ENCODE measurements at places on chromosomes 2 and 18.

- no peak for DNase-seq
These were observed 1093.9 kb downstream of the CBLN2 start for GRCh38 chr18:71450257-71450656.

DNA sequence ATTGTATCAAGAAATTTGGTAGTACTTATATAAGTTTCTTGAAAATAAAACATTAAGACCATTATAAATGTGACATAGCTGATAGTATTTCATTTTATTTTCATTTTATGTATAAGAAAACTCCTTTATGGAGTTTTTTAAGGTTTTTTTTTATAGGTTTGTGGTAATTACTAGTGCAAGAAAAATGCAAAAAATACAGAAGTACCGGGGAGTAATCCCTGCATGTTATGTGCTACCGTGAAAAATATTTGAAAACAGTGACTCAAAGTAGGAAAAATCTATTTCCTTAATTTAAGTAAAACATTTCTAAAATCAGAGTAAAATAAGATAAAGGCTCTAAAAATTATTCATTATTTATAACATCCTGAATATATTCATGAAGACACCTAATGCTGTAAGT lies 21.6 kb downstream of the ZSWIM2 start:
- DNase-seq, result no peak

- DNase-seq, result no peak
These were observed 649.4 kb upstream of the ZEB2 start for GRCh38 chr2:145169285-145169684.

DNA sequence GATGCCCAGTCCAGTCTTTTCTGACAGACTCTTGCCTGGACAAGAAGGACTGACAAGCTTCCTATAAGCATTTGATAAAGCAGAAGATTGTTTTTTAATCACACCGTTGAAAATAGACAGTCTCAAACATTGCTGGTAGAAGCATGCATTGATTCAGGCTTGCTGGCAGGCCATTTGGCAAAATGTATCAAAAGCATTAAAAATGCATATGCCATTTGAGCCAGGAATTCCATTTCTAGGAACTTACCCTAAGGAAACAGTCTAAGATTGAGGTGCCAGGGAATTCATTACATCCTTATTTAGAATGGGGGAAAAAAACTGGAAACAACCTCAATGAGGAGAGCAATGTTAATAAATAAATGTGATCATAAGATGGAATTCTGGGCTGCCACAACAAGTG lies 20.7 kb downstream of the LGALSL start:
- no peak for DNase-seq

GRCh38 chr2:72012886-72013574 lies 134.6 kb downstream of the CYP26B1 start:
- no peak for DNase-seq

GRCh38 chr18:45503990-45504389 lies 111.3 kb upstream of the SLC14A2 start:
- no peak for DNase-seq

- no peak for DNase-seq
These were observed 1.1 kb upstream of the NEDD4L start for GRCh38 chr18:58042826-58043490.

DNA sequence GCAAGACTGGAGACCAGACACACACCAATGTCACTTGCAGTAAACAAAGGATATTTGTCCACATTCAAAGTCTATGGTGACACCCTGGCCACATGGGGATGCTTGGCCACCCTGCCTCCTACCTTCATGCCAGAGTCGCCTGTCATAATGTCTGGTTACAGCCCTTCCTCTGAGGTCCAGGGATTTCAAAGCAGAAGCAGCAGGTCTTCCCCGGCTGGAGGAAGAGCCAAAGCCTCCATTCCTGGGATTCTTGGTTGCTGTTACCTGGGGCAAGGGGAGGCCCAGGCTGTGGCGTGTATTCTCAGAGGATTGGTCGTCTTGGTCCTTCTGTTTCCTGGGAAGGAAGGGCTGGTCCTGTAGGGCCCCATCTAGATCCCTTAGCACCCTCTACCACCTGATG lies 2.3 kb upstream of the ALPP start:
- no peak for DNase-seq

- DNase-seq, result no peak
These were observed 62.2 kb downstream of the PPP4R1 start for GRCh38 chr18:9552191-9552590.

DNA sequence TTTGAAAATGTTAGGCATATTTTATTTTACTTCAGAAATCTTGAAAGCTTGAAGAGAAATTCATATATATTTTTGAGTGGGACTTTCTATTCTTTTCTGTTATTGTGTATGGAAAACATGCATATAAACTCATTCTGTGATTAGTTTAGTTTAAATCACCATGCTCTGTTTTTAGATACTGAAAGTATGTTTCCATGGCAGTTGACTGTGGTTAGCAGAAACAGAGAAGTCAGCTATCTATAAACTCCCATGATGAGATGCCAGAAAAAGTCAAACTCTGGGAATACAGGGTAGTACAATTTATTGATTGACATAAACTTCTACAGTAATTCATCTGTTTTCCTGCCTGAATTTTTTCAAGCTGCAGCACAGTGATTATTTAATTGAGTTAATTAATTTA lies 905.3 kb upstream of the VRK2 start:
- no peak for DNase-seq

DNA sequence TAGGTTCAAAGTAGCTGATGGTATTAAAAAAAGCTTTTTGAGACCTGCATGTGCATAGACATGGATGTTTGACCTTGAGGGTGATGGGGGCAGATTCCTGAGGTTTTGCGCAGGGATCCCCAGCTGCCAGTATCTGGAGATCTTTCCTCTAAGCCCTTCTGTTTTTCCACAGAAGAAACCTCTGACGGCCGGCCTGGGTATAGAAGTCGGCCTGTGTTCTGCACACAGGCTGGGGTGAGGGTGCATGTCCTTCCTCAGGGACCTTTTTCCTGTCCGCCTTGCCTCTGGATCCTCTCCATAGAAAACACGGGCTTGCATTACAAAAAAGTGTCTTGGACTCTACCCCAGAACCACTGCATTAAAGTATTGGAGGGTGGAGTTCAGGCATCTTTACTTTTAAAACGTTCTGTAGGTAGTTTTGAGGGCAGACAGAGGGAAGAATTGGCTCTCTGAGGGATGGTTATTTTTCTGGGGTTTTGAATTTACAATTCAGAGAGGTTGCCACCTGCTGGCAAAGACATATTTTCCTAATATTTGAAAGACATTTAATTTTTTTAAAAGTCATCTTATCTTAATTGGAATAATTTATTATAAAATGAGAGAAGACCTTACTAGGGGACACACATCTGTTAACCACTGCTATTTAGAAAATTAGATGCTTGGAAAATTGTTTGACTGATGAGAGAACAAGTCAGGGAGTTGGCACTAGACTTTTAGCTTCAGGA lies 350.6 kb downstream of the DCDC2C start:
- DNase-seq, result no peak

GRCh38 chr18:5155907-5156287 lies 41.2 kb downstream of the AKAIN1 start:
- DNase-seq, result no peak

- DNase-seq, result no peak
These were observed 385.4 kb downstream of the SOX11 start for GRCh38 chr2:6077585-6077984.

DNA sequence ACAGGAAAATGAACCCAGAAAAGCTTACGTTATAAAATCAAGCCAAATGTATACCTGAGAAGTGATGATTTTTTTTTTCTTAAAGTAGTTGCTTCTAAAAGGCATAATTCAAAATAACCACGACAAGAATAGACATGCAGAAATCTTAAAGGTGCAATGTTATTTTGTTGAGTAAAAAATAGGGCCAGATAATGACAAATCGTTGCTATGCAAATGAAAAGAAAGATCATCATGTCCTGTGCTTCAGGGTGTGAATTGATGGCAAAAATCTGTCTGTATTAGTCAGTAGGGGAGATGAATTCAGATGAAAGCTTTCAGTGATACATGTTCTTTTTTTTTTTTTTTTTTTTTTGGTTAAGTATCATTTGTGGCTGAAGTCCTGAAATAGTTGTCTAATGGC lies 24.0 kb downstream of the LYPD6B start:
- DNase-seq, result no peak

DNA sequence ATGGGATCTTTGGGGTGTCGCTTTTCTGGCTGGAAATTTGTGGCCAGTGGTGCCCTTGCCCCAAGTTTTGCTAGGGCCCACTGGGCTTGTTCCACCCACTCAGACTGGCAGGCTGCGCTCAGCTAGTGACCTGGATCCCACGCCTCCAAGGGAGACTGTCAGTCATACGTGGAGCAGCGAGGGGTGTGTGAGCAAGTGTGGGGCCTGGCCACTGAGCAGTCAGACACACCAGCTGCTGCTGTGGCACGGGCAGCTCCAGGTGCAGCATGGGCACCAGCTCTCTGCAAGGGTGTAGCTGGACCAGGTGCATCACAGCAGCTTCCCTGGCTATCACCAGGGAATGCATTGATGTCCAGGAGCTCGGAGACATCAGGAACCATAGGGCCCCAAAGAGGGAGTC lies 327.0 kb downstream of the NR4A2 start:
- DNase-seq, result no peak

DNA sequence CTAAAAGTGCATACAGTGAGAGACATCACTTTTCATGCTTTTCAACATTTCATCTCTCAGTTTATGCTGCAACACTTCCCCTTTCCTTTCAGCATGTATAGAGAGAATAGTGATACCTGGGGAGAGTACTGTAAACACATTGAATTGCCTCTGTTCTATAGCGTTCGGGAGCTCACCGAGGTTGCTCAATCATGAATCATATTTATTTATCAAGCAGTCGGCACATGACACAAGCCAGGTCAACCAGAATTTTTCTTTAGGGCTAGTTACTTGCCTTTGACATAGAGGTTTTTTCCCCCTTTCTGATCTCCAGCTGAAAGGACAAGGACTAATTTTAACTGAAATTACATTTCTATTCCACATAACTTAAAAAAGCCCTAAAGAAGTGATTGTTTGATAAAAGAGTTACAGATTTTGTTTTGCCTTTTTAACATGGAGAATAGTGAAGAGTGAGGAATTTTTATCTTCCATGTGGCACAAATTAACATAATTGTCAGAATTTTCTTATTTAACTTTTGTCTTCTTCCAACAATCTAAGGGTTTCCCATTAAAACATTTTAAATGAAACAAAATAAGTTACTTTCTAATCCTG lies 690.9 kb upstream of the TMEFF2 start:
- DNase-seq, result no peak

DNA sequence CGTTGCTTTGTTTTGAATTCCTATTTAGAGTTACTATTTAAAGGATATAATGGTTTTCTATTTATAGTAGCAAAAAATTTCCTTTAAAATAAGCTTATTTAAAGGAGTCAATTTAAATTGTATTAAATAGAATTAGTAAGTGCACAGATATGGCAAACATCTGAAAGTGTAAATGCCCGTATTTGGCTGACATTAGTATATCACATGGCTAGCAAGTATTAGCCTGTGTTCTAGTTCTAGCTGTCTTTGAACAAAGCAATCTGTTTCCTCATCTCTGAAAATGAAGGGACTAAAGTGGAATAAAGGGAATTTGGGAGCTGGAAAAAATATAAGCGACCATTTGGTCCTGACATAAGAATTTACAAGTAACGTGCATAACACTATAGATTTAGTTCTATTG lies 32.2 kb downstream of the PELI1 start:
- DNase-seq, result no peak

GRCh38 chr2:86634352-86634751 lies 10.7 kb upstream of the RNF103 start:
- DNase-seq, result no peak

DNA sequence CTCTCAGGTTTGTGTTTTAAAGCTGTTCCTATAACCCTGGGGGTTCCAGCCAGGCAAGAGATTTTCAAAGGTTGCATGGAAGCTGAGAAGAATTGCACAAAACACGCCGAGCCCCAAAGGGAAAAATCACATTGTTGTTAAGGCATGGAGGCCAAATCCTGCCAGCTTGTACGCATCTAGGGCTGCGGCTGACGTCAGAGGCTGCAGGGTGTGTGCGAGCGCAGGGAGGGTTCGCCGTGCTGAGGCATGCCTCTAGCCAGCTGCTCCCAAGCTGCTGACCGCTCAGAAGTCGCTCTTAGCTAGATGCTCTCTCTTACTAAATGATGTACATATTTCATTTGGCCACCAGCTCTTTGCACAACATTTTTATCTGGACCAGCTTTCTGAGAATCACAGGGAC lies 191.8 kb downstream of the LPIN1 start:
- DNase-seq, result no peak

- DNase-seq, result no peak
These were observed 1597.5 kb upstream of the PIK3C3 start for GRCh38 chr18:40357536-40357935.

DNA sequence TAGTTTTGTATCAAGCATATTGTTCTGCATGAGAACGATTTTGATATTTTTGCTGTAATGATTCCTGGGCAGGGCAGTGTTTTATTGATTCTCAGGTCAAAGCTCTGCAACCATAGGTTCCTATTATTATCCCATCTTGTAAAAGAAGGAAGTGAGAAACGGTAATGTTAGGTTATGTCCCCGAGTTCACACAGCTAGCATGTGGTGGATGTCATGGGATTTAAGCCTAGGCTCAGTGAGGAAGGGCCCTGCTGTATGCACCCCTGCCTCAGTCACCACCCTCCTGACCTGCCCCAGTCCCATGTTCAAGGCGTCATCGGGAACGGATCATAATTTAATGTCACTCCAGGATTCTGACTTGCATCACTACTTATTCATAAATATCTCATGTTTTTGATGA lies 10.7 kb downstream of the ACP1 start:
- no peak for DNase-seq

- no peak for DNase-seq
These were observed 11.0 kb downstream of the ADRA2B start for GRCh38 chr2:96105152-96105915.

GRCh38 chr18:40197711-40198110 lies 1757.3 kb upstream of the PIK3C3 start:
- DNase-seq, result no peak

GRCh38 chr2:113686537-113686936 lies 59.5 kb downstream of the RABL2A start:
- DNase-seq, result no peak

DNA sequence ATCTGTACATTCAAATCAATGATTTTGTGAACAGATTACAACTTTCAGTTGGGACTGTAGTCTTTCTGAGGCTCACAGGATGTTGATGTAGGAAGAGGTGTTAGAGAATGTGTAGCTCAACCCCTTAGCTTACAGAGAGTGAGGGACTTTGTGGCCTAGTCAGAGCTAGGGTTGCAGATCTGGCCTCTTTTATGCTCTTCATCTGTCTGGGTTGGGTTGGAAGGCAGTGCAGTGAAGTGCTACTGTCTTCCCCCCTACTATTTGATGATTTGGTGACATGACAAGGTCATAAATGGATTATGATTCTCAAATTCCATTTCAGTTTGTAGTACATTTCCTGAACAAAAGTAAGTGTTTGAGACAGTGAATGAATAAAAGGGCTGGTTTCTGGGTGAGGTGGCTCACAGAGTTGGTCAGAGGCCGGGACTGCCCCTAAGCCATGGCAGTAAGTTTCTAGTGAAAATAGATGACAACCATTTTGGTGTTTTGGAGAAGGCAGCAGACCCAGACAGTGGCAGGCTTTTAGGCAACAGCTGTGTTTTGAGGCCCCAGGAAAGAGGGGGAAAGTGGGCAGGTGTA lies 21.6 kb downstream of the MAP4K4 start:
- no peak for DNase-seq

Data from stimulated activated CD8-positive, alpha-beta memory T cell treated with anti-CD3 and anti-CD28 coated beads, Interleukin-7, amount 100 ng/mL, for 4 hours (primary cell).